ENCODE measurements at places on chromosomes 16 and 17.

GRCh38 chr17:34614698-34615097, 35.3 kb downstream of the TMEM132E start:
- DNase-seq, result no peak

GRCh38 chr16:12341423-12341822, 364.9 kb downstream of the SNX29 start:
- no peak for DNase-seq

- DNase-seq, result no peak
Observed at GRCh38 chr17:73582821-73583220, 61.4 kb downstream of the SDK2 start.

DNA sequence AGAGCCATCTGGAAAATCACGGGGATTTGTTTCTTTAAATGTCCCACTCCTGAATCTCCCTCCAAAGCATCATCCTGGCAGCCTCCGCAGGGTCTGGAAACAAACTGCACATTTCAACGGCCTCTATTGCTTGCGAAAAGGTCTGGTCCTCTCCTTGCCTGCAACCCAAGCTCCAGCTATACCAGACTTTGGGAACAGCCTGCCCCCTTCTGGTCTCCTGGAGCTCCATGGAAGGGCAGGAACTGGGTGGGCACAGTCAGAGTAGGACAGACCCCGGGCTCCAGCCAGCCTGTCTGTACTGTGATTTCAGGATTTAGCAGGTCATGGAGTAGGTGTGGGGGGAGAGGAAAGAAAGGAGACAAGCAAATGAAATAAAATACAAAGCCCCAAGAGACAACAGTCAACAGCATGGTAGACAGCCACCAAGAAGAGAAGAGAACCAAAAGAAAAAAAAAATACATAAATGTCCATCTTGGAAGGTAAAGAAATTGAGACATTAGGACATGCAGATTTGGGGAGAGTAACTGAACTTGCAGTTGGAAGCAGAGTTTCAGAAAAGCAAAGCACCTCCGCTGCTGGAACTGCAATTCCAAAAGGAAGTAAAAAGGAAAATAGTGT, 2.7 kb downstream of the XYLT1 start:
- peak; percentile 67 for DNase-seq

DNA sequence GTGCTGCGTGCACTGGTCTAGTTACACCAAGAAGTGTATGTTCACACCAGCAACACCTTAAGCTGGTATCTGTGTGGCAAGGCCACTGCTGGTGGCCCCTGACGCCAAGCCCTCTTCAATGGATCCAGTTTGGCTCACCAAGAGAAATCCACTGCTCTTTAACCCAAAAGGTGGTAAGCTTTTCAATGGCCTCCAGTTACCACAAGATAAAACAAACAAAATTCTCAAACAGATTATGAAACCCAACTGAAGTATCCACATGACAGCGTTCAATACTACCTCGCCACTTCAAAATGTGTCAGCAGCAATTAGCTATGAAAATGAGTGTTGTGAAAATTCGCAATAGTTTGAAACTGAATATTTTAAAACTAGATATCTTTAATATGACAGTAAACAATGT, 96.5 kb upstream of the AKTIP start:
- DNase-seq, result no peak

- DNase-seq, result no peak
Observed at GRCh38 chr17:77601054-77601979, 357.2 kb upstream of the TNRC6C start.

All from occipital lobe (tissue), 3 donors.